ENCODE measurements at places on chromosomes 13 and 19.

DNA sequence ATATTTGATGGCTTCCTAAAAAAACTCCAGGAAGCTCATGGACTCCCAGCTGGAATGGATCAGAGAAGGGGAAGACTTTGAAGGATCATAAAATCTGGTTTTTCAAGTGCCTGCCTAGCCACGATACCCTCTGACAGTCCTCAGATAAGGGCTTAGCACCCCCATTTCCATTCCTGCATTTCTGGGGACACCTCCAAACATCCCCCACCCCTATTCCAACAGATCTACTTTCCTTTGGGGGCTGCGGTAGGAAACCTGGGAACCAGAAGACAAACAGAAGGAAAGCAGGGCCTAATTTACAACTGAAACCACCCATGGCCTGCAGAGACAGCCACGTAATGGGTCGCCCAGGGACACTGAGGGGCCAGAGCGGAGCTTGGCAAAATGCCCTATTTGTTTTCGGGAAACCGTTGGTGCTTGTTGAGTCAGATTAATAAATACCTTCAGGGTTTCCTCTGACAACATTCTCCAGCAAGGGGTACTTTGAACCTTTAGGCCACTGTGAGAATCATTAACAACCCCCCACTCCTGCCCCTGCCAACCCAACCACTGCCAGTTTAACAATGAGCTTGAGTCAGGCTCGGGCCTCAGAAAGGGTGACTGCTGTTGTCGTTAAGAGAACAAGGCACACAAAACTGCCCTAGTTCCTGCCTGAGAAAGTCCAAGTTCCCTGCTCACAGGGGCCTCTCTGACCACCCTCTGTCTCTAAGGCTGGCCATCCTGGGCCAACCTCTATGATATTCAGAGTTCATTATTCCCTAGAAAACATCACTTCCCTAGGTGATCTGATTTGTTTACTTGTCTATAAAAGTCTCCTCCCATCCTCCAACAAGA is 23.5 kb downstream of the RHPN2 start:
- DNase-seq = no peak

DNA sequence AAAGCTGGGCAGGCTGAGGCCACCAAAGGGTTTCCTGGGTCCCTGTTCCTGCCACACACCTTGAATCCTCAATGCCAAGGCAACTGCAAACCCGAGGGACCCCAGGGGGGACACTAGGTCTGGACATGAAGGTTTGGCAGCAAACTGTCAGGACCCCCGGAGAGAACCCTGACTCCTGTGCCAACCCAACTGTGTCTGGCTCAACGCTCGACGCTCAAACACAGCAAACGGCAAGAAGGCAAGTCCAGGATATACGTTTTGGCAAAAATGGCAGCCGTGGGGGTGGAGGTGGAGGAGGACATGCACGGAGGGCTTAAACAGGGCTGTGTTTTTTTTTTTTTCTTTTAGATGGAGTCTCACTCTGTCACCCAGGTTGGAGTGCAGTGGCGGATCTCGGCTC is 73.0 kb downstream of the GADD45B start:
- no peak for DNase-seq

GRCh38 chr13:103097366-103097928 is 31.2 kb upstream of the SLC10A2 start:
- DNase-seq = peak; percentile 86

GRCh38 chr13:92433386-92433785 is 793.2 kb upstream of the GPC6 start:
- no peak for DNase-seq

DNA sequence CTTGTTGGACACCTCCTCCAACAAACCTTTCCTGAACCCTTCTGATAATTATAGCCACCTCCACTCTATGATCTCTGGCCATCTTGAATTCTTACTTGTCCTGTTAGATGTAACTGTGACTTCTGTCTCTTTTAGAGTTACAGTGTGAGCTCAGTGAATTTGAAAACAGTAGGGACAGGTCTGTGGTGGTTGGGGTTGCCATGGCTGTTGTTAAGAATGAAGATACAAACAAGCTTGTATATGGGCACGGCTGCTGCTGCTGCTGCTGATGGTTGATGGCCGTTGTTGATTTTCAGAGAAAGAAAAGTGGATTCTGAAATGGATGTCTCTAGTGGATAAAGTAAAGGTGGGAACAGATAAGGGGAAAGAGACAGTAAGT is 101.5 kb downstream of the STARD13 start:
- no peak for DNase-seq

DNA sequence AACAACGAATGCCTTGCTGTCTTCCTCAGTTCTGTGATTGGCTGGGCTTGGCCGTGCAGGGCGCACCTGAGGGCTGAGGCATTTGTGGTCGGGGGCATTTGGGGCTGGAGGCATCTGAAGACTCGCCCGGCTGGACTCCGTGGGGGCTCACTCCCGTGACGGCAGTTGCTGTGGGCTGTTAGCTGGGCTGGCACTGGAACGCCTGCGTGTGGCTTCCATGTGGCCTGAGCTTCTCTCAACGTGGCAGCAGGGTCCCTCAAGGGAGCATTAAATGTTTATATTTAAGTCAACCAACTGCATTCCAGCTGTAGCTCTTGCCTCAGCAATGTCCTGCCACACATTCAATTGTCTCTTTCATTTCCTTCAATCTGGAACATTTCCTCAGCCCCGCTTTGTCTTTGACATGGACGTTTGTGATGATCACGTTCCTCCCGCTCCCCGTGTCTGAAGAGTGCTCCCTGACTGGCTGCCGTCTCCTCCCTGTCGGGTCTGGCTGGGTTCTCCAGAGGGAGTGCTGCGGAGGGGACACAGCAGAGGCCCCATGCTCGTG is 21.0 kb downstream of the CCDC8 start:
- DNase-seq = no peak

GRCh38 chr19:8705742-8706141 is 7.1 kb upstream of the ACTL9 start:
- DNase-seq = no peak

DNA sequence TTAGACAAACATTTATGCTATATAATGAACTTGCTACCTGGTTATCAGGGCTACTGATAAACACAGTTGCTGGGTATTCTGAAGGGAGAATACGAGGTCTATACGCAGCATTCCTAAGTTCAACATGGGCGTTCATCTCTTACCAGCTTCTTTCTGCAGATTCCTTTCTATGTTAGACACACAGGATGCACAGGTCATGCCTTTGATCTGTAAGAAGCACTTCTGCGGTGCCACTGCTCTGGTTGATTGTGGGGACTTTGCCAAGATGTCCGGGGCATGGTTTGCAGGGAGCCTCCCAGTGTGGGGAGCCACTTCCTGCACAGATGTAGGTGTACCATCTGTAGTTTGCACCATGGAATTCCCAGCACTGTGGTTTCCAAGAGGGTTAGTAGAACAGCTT is 40.9 kb downstream of the ATP7B start:
- no peak for DNase-seq

Measured in caudate nucleus (tissue), 63 donors.